ENCODE measurements at places on chromosomes 13 and 19.

DNA sequence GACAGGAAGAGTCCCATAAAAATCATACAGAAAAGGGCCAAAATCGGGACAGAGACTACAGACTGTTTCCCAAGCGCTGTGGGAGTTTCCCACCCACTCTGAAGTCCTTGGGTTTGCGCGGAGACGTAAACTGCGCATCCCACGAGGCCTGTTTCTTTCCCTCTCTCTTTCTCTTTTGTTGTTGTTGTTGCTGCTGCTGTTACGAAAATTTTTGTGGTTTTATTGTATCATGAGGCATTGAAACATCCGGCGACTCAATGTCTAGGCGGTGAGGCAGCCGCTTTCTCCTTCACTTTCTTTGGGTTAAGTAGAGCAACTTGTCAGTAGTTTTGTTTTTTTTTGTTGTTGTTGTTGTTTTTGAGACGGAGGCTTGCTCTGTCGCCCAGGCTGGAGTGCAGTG, 1.6 kb upstream of the PPP1R12C start:
- peak; percentile 23 for DNase-seq

GRCh38 chr13:114053026-114053425, 79.2 kb upstream of the C13orf46 start:
- DNase-seq, result peak; percentile 85

DNA sequence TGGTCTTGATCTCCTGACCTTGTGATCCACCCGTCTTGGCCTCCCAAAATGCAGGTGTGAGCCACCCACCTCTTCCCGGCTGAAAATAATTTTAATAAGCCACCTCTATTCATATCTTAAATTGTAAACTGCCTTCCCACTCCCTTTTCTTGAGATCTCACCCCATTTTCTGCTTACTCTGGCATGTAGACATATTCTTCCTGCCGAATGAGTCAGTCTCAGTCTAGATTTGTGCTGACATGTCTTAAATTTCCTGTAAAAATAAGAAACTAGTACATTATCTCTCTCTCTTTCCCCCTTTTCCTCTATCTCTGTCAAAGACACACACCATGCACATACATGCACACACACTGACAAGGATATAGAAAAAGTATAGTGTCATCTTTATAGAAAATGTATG, 60.9 kb downstream of the THSD1 start:
- DNase-seq, result no peak

DNA sequence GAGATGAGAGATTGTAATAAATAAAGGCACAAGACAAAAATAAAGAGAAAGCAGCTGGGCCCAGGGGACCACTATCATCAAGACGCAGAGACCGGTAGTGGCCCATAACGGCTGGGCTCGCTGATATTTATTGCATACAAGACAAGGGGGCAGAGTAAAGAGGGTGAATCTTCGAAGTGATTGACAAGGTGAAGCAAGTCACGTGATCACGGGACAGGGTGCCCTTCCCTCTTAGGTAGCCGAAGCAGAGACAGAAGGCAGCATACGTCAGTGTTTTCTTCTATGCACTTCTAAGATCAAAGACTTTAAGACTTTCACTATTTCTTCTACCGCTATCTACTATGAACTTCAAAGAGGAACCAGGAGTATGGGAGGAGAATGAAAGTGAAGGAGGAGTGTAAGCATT, 4.6 kb upstream of the PRKCG start:
- peak; percentile 73 for DNase-seq

- DNase-seq, result peak; percentile 18
These were observed 2.3 kb downstream of the NCCRP1 start for GRCh38 chr19:39199025-39199424.

DNA sequence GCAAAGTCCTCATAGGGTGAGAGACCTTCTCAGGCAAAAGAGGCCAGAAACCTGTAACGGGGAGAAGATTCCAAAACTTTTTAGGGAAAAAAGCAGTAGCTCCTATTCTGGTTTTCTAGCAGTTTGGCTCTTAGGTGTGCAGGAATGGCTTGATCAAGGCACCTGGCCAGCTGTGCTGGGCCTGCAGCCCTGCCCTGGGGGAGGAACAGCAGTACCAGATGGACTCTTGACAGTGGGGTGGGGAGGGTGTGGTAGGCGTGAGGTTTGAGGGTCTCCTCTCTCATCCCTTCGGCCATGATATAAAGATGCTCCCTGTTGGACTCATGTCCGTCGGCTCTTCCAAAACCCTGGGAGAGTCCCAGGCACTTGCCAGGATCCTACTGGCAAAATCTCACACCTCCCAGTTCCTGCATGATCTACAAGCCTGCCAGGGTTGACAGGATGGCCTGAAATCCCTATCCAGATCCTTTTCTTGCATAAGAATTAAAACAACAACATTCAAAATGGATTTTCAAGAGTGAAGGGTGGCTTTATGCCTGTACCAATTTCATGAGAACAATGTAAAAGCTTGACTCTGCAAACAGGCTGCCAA, 120.4 kb downstream of the IER2 start:
- DNase-seq, result no peak

- no peak for DNase-seq
These were observed 9.1 kb downstream of the ARID3A start for GRCh38 chr19:934865-935479.

GRCh38 chr13:39144941-39145533, 106.8 kb downstream of the NHLRC3 start:
- peak; percentile 67 for DNase-seq

- DNase-seq, result no peak
These were observed 731.0 kb downstream of the SLITRK6 start for GRCh38 chr13:85068231-85068630.
